ENCODE measurements at places on chromosomes 6 and 20.

DNA sequence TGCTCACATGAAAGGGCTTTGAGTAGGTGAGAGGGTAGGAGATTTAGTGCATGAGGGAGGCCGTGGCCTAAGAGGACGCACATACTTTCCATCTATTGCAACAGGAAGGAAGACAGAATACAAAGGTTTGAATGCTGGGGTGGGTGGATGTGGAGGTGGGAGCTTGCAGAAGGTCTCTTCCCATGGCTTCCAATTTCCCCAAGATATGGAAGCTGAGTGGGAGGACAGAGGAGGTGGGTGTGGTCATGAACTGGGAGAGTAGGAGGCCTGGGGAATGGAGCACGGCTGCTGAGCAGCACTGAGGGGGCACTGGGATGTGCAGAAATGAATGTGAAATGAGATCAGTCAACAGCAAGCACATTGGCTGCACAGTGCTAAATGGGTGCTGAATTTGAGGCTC lies 70.3 kb downstream of the SCML4 start:
- no peak for DNase-seq

GRCh38 chr6:53793318-53794136 lies 1.3 kb upstream of the LRRC1 start:
- DNase-seq, result no peak

- no peak for DNase-seq
Measured at GRCh38 chr20:42678895-42679294, 510.8 kb downstream of the PTPRT start.

- DNase-seq, result no peak
Measured at GRCh38 chr20:23122796-23123655, 36.9 kb upstream of the CD93 start.

GRCh38 chr6:140043762-140044378 lies 669.4 kb upstream of the CITED2 start:
- no peak for DNase-seq

DNA sequence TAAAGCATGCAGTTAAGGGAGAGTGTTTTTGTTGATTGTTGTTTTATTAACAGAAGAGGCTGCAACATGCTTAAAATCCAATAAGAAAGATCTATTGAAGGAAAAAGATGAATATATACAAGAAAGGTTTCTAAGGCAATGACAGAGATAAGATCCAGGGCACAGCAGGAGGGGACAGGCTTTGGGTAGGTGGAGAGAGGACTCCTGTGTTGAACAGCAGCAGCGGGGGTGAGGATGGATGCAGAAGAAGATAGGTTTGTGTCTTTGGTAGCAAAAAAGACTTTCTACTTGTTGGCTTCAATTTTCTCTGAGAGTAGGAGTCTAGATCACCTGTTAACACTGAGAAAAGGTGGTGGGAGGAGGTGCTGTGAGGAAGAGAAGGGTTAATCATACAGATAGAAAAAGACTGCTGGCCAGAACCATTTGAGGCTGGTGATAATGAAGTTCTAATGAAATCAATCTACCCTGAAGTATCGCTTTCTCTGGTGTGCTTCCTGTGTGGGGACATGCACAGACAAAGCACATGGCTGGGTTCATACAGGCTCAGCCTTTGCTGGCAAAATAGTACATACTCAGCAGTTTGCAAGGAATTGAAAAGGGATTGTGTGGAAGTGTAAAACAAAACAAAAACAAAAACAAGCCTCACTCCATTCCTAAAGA lies 17.2 kb upstream of the DST start:
- DNase-seq, result no peak

DNA sequence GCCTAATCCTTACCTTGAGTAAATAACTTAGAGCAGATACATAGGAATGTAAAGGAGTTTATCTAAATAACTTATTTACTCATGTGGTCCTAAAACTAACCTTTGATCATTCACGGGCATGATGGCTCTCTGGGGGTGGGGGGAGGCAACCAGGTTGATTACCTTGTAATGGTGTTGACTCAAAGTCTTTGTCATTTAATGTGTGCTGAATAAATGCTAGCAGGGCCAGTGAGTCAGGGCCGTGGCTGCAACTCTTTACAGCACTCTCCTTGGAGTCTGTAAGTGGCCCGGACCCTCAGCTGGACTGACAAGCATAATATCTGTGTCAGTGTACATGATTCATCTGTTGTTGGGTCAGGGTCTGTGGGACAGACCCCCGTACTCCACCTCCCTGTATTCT lies 203.0 kb downstream of the EPM2A start:
- DNase-seq, result no peak

GRCh38 chr20:1894951-1895673 lies at the start of gene SIRPA:
TSS of gene SIRPA (plus strand) at chr20:1895407. CDS start at chr20:1895448, 41 bp downstream.
- no peak for DNase-seq

DNA sequence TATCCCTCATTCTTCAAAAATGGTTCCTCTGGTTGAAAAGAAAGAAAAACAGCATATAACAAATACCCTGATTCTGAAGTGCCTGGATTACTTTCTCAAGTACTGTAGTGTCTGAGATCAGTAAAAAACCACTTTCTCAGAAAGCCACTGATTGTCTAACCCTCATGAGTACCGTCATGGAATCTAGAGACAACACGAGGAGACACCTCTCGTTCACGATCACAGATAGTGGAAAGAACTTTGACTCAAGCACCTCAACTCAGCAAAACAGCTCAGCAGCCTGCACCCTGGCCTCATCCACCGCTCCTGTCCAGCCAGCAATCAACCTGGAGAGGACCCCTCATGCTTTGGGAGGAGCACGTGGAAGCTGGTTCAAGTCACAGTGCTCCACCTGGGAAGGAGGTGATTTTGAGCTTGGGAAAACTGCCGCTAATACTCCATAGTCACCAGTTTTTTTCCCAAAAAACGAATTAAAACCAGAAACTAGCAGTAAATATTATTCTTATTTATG lies 1.0 kb downstream of the SCML4 start:
- no peak for DNase-seq

- DNase-seq, result no peak
Measured at GRCh38 chr6:17420368-17420767, 27.0 kb downstream of the CAP2 start.

GRCh38 chr6:93017213-93017612 lies 402.1 kb downstream of the EPHA7 start:
- DNase-seq, result no peak

DNA sequence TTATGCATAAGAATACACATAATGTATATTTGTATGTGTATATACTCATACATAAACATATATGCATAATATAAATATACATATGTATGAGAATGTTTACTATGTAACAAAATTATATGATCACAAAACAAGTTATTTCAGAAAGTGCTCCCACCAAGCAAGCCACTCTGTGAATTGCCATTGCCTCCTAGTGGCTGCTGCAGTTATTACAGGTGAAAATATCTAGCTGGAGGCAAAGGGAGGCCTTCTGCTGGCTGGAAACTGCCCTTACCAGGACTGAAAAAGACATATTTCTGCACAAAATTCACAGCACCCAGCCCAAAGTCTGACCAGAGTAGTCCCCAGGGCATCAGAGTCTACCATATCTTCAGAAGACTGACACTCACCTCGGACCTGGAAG lies 14.4 kb upstream of the ADAM33 start:
- DNase-seq, result no peak

GRCh38 chr6:113178349-113178748 lies 678.8 kb upstream of the MARCKS start:
- no peak for DNase-seq

DNA sequence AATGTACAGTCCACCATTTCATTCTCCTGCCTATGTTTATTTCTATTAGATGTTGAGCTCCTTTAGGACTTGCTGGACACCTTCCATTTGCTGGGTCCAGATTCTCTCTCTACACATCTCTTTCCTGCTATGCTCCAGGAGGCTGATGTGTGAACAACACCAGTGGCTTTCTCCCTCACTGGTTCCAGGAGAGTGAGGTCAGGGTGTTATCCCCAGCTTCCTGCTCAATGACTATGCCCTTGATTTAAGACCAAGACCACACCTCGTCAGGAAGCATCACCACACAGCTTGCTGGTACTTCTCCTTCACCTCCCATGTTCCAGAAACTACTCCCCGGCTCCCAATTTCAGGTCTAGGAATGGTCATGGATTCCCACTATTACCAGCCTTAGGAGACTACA lies 31.3 kb upstream of the E2F3 start:
- DNase-seq, result no peak

DNA sequence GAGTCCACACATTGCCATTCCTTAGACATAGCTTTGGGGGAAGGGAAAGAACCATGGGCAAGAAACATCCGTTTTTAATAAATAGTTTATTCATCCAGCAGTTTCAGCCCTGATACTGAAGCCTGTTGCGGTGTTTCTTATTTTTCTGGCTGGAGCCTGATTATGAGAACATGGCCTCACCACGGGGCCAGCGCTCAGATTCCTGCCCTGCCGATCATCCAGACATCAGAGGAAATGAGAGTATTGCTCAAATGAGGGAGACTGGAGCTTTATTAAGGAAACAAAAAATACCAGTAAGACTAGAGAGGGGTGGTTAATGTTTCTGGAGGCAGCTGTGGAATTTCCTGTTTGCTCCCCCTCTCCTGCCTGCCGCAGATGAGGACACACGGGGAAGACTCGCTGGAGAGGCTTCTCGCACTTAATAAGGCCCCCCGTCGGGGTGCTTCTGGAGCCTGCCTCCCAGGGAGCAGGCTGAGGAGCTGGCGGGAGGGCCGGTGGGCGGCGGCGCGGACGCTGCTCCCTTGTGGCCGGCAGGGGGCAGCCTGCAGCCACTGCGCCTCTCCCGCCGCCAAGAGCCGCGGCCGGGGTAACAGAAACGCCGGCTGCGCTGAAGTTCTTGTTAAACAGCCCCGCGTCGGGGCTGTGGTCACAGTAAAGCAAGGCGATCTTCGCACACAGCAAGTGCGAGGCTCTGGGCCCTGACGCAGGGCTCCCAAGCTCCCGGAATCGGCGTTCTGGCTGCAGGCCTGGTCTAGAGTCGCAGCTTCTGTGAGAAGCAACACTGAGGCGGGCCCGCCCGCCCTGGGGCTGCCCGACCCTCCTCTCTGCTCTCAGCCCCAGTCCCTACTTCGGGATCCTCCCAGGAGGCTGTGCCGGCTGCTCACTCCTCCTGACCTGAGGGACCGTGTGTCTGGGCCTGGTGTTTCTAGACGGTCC lies 17.5 kb downstream of the LEMD2 start:
- peak; percentile 24 for DNase-seq

- DNase-seq, result no peak
Measured at GRCh38 chr20:53384392-53384791, 209.2 kb downstream of the ZNF217 start.

- DNase-seq, result no peak
Measured at GRCh38 chr6:125700581-125701353, 48.7 kb upstream of the HEY2 start.

DNA sequence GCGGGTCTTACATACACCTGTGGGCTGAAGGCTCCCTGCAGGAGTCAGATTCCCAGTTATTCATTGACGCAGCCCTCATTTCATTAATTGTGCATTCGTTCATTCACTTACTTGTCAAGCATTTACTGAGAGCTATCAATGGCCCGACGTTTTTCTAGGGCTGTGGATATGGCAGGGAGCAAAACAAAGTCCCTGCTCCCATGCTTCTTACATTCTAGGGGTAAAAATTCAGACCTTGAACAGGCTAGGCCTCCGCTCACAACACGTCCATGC lies 369 bp upstream of the NSFL1C start:
- DNase-seq, result no peak

GRCh38 chr6:46263707-46264086 lies 92.9 kb upstream of the ENPP5 start:
- no peak for DNase-seq

GRCh38 chr20:771741-772464 lies 3.6 kb upstream of the SLC52A3 start:
- DNase-seq, result no peak

DNA sequence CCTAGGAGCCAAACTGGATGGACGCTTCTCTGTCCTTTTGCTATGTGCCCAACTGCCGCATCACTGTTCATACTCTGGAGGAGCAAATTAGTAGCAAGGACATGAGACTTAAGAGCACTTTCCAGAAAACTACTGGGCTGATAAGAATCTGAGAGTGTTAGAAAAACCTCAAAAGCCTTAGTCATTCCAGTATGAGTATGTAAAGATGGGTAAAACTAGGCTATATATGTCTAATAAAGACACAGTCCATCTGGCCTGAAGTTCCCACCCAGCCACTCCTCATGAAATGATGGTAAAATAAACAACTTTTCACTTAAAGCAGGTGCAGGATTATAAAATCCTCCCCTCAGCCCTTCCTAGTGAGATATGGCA lies 30.6 kb downstream of the SHLD1 start:
- no peak for DNase-seq
